ENCODE measurements at places on chromosomes 11 and 22. TPM values are rescaled to one million over a fixed set of nuclear protein-coding genes. Genes with fewer than 3 reads are reported as not detected.

Gene NDUFV1
- 142 TPM for total RNA-seq

Gene DRD4
- not detected for total RNA-seq

Gene PDGFD
- total RNA-seq, result 13.0 TPM

Gene CCDC89
- 3.7 TPM for total RNA-seq

Gene SMIM35
- total RNA-seq, result not detected

All from regular cardiac myocyte (primary cell).